Omental fat pad (tissue), 4 donors: ENCODE measurements at places on chromosomes 1 and 21.

DNA sequence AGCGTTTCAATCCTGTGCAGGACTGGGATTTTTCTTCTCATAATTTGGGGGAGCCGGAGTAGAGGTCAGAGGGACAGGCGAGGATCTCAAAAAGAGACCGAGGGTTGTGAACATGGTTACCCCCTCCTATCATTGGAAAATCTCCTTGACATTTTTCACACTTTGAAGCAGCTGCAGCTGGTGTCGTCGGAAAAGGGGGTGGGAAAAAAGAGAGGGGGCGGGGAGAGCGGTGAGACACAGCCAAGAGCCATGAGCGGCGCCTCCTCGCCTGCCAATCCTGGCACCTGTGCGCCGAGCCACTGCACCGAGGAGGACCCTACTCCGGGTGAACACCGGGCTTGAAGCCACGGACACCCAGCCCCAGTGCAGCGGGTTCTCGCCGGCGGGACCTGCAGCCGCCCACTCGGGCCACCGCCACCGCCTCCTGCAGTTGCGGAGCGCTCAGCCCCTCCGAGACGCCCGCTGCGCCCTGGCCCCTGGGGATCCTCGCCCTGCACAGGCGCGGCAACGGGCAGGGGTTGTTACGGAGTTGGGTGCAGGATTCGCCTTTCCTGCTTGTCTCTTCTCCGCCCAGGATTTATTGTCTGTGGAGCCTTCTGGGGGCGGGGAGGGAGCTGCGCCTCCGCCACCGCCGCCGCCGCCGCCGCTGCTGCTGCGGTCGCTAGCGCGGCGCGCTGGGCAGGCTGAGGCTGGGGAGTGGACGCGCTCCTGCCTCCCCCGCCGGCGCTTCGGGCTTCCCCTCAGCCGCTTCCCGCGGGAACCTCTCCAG lies at the start of gene LRRC7:
Gene LRRC7, plus strand, starts transcription at position 271 of the 769 bp plus-strand sequence. CDS start 718 bp downstream, outside the sequence.
- DNase-seq, result no peak

DNA sequence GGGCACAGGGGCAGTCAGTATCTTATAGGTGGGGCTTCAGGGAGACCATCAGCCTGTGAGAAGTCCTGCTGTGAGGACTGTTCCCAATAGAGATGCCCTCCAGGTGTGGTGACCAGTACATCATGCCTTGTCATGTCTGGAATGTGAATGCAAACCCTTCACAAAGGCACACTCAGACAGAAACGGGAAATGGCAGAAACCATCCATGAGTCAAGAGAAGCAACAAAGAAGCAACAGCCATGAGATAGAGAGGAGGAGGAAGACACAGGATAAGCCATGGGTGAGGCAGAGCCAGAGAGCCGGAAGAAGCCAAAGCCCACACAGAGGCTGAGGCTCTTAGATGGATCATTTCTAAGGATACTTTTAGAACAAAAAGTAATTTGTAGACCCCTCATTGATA lies 20.1 kb upstream of the ZP4 start:
- DNase-seq, result no peak

DNA sequence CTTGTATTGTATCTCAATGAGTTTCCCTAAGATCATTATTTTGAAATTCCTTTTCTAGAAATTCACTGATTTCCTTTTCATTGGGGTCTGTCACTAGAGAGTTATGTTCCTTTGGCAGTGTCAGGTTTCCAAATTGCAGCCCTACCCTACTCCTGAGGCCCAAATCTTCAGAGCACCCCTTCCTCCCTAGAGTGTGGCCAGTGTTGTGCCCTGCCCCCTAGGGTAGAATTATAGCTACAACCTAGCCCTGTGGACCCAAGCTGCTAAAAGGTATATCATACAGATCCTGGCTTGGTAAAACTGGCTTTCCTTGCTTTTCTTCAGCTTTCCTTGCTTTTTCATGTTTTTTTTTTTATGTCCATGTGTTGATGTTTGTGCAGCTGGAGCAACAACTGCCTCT lies 60.7 kb downstream of the DIPK1A start:
- no peak for DNase-seq

DNA sequence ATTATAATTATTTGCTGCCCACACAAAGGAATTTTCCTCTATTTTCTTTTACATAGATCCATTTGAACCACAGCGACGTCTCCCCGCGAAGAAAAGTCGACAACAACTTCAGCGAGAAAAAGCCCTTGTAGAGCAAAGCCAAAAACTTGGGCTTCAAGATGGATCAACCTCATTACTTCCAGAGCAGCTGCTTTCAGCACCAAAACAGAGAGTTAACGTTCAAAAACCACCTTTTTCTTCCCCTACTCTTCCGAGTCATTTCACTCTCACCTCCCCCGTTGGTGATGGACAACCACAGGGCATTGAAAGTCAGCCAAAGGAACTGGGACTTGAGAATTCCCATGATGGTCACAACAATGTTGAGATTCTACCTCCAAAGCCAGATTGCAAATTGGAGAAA lies 7.2 kb downstream of the GORAB start:
- DNase-seq, result no peak

DNA sequence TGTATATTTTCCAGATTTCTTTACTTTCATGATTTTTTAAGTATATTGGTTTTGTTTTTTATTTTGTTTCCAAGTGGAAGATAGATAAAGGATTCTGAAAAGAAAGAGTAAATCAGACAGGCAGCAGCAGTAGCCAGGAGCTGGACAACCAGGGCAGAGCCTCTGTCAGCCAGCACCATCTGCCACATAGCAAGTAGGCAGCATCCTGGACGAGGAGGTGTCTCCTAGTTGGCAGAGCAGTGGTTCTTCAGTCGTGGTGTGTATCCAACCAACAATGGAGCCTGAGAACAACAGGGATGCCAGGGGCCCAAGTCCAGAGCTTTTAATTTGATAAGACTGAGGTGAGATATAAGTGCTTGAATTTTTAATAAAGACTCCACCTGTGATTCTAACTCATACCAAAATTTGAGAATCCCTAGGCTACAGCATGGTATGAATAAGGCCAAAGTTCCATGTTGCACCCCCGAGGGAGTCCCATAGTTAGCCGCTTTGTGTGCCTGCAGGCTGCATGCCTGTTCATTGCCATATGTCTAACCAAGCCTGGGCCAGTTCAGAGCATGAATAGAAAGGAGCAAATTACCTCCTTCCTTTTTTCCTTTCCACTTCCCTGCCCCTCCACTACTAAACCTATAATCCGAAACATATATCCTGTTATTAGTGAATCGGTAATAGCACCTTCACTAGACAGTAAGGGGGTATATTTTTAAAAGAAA lies 153.2 kb downstream of the NTNG1 start:
- no peak for DNase-seq

DNA sequence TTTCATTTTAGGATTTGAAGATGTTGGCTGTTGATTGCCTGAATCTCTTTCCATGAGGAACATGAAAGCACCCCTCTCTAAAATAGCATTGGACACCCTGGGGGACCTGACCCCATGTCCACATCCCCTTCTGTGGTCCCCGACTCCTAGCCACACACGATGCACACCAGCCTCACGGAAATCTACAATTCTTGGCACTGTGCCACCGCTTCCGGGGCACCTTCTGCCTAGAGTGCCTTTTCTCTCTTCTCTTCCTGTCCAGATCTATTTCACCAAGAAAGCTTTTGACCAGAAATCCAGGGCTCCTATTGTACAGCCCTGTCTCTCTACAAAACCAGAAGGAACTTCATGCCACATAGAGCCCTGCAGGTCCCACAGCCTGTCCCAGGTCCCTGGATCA lies 50.3 kb downstream of the MYSM1 start:
- DNase-seq, result no peak

GRCh38 chr21:46301759-46302158 lies 15.6 kb downstream of the YBEY start:
- no peak for DNase-seq

GRCh38 chr1:3360646-3361257 lies 93.7 kb upstream of the ARHGEF16 start:
- no peak for DNase-seq

- no peak for DNase-seq
Observed at GRCh38 chr1:11768821-11769220, 6.8 kb downstream of the C1orf167 start.

DNA sequence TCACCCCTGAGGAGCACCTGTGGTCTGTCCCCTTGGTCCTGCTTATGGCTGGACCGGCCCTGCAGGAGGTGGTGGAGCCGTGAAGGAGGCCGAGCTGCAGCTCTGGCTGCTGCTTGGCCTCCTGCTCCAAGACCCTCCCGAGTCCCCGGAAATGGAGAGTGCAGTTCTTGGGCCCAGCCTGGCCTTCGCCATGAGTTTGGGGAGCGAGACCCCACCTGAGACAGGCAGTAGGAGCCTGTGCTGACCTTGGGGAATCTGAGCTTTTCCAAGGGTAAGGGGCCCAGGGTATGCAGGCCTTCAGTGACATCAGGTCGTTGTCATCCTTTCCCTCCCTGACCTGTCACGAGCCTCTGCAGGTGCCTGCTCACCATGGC lies 14.1 kb downstream of the TMEM201 start:
- no peak for DNase-seq

DNA sequence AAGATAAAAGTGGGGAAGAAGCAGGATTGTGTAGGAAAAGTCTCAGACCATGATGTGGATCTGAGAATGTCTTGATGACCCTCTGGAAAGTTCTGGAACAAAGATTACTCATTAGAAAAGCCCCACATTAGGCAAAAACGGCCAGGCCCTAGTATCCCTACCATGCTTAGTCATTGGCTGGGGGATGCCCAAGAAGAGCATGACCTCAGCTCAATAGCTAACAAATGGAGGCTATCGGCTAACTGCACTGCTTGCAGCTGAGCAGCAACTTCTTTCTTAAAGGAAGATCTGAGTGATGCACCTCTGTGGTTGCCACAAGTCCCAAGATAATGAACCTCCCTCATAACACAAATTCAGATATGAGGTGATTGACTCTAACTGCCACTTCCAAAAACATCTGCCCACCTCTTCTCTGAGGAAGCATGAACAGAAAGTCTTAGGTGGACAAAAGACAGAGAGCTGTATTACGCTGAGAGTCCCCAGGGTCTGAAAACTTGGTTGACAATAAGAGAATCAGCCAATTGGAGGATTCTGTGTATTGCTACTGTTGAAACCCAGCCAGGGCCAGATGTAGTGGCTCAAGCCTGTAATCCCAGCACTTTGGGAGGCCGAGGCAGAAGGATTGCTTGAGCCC lies 64.6 kb upstream of the AK4 start:
- DNase-seq, result no peak

GRCh38 chr1:54819733-54820132 lies 18.6 kb upstream of the TTC22 start:
- no peak for DNase-seq

- DNase-seq, result no peak
Observed at GRCh38 chr21:34693192-34693810, 24.5 kb downstream of the CLIC6 start.

DNA sequence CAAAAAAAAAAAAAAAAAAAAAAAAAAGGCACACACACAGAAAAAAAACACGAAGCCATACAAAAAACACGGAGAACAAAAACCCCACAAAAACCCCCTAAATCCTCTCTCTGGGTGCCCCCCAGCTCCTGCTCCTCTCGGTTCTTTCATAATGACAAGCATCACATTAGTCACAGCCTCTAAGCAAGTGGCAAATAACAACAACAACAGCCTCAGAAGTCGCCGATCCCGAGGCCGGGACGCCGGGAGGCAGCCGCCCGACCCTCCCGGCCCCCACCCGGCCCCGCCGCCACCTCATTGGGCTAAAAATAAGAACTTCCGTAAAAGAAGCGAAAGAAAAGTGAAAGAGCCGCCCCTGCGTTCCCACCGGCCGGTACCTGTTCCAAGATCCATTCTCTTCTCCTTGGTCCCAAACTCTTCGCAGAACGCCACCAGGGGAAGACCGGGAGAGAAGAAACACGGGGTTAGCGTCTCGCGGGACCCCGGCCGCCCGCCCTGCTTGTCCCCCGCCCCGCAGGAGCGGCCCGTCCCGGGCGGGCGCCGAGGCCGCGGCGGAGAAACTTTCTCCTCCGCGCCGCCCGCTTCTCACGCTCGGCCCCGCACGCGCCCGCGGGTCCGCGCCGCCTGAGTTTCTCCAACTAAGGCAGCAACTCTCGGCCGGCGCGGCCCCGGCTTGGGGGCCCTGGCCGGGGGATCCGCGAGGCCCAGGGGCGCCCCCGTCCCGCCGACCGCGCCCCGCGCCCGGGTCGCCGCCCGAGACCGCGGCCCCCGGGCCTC lies 102.8 kb downstream of the CASZ1 start:
- no peak for DNase-seq

- DNase-seq, result no peak
Observed at GRCh38 chr1:229536982-229537381, 21.5 kb downstream of the ABCB10 start.

- DNase-seq, result no peak
Observed at GRCh38 chr1:118210723-118211110, 25.7 kb upstream of the SPAG17 start.

GRCh38 chr1:2380816-2381591 lies 10.3 kb downstream of the MORN1 start:
- DNase-seq, result no peak

GRCh38 chr1:156833603-156834002 lies 17.0 kb upstream of the SH2D2A start:
- DNase-seq, result no peak

GRCh38 chr1:226092965-226093364 lies 30.4 kb downstream of the H3-3A start:
- no peak for DNase-seq

DNA sequence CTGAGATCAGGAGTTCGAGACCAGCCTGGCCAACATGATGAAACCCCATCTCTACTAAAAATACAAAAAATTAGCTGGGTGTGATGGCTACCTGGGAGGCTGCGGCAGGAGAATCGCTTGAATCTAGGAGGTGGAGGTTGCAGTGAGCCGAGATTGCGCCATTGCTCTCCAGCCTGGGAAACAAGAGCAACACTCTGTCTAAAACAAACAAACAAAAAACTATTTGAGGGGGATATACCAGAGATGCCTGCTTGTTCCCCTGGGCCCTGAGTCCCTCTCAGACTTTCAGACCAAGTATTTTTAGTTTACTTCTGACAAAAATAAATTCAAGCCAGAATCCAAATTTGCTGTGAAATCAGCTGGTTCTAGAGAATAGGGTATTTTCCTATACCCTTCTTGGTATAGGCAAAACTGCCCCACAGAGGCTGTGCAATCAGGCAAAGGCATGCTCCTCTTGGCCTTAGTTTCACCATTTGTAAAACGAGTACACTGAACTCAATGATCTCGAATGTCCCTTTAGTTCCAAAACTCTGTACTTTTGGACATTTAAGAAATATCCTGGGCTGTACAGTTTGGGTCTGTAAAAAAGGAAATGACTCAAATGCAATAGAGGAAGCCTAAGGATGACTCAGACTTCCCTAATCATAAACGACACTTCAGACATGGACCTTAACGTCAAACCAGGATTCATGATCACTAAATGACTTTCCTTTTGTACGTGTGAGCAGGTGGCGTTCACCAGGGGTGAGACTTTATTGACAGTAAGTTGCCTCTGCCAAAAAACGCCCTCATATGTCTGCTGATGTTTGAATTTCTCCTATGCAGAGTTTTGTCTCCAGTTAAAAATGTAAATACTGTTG lies 16.1 kb downstream of the ENSA start:
- DNase-seq, result no peak

GRCh38 chr1:101587741-101588140 lies 350.9 kb downstream of the S1PR1 start:
- no peak for DNase-seq

- DNase-seq, result no peak
Observed at GRCh38 chr1:91523482-91523881, 22.8 kb downstream of the CDC7 start.
